NCI-H1694 treated with DMSO at 0.1 percent for 48 hours (cell line): ENCODE measurements at places on chromosomes 11 and 22.

GRCh38 chr11:122209619-122210366 lies 93.8 kb upstream of the BLID start:
- DNase-seq: no peak

- no peak for DNase-seq
Measured at GRCh38 chr11:57735619-57736298, 5.5 kb upstream of the SELENOH start.

GRCh38 chr11:115674937-115675544 lies 170.8 kb upstream of the CADM1 start:
- no peak for DNase-seq

DNA sequence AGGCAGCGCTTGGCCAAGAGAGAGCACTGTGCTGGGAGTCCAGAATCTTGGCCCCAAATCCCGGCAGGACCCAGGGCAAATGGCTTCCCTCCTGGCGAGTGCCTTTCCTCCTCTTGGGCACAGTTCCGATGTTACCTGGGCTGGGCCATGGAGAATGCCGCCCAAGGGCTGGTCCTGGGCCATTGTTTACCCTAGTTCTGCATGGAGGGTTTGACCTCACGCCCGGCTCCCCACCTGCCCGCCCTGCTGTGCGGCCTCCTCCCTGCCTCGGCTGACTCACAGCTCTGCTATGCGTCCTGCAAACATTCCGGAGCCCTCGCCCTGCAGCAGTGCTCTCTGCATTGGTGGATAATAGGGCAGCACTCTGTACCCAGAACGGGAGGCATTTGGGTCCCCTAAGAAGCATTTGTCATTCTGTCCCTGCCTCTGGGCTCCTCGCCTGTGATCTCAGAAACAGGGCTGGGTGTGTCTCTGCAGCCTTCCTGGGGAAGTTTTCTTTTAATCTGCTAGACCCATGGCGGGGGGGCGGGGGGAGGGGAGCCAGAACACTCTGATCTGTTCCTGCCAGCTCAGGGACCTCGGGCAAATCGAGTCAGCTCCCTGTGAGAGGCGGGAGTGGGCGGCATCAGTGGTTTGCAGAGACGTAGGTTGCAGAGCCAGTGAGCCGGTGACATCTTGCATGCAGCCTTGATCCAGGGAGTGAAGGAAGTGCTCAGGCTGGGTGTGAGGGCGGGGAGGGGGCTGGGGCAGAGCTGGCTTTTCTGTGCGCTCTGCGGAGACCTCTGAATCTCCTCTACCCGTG lies 32.9 kb upstream of the SMIM38 start:
- no peak for DNase-seq

DNA sequence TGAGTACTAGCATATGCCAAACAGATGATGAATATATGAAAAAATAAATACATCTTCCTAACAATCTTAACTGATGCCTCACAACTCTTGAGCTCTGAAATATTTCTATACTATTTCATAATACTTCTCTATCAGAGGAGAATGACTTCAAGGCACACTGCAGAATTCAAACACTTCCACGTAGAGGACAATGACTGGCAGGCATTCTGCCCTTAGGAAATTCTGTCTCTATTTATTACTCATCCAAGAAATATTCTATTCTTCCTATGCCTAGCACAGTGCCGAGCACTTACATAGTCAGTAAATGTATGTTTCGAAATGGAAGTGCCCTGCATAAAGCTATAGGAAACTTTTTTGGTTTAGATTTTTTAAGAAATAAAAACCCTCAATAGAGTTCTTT lies 809.1 kb downstream of the DLG2 start:
- no peak for DNase-seq

- DNase-seq: no peak
Measured at GRCh38 chr22:43389227-43389836, 22.5 kb upstream of the MPPED1 start.

DNA sequence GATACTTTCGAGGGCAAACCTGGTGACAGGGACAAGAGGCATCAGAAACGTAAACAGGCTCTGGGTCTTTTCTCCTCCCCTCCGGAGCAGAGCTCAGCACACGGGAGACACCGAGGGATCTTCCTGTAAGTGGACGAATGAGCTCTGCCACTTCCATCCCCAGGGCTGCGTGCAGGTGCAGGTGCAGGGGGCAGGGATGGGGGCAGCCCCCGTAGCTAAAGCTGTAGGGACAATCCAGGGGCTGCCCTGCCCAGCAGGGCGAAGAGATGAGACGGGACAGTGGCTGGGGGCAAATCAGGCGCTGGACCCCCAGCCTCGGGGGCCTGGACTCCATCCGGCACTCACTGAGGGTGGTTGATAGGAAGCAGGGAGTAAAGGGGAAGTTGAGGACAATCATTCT lies 505.4 kb downstream of the BRD1 start:
- DNase-seq: no peak

DNA sequence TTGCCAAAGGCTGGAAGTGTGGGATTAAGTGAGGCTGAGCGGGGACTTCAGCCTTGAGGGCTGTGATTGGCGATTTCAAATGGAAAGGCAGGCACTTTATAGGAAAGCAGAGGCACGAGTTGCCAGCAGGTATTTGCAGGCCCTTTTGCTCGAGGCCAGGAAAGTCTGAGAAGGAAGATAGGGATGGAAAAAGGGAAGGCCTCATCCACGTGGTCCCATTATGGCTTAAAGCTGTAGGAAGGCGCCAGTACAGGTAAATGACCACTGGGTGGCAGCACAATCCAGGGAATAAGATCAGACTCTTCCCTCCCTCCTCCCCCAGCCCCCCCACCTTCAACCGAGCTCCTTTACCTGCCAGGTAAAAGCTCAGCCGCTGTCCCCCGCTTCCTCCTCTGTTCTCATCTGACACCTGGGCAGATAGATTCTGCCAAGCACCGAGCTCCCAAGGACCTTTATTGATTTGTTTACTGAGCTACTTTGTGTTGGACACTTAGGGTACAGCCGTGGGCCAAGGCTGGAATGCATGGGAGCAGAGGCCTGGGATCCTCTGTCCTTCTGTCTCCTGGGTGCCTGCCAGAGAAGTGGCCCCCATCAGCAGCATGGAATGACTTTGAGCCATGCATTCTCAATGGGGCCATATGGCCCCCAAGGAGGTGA lies 7.5 kb downstream of the P2RX3 start:
- DNase-seq: peak; percentile 64

DNA sequence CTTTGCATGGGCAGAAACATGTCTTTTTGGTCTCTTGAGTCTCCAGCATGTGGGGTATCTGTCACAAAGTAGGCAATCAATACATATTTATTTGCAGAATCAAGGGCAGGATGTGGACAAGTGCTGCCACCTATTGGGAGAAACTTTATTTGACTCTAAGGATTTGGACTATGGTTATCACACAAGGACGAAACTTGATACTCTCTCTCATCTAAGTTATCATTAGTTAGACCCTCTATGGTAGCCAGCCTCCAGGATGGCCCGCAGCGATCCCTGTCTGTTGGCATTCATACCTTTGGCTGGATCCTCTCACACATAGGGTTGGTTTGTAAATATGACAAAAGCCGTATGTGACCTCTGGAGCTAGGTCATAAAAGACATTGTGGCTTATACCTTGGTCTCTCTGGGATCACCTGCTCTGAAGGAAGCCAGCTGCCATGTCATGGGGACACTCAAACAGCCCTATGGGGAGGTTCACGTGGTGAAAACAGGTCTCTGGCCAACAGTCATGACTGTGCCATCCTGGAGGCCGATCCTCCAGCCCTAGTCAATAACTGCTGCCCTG lies 1.1 kb upstream of the FBXO7 start:
- DNase-seq: peak; percentile 49

DNA sequence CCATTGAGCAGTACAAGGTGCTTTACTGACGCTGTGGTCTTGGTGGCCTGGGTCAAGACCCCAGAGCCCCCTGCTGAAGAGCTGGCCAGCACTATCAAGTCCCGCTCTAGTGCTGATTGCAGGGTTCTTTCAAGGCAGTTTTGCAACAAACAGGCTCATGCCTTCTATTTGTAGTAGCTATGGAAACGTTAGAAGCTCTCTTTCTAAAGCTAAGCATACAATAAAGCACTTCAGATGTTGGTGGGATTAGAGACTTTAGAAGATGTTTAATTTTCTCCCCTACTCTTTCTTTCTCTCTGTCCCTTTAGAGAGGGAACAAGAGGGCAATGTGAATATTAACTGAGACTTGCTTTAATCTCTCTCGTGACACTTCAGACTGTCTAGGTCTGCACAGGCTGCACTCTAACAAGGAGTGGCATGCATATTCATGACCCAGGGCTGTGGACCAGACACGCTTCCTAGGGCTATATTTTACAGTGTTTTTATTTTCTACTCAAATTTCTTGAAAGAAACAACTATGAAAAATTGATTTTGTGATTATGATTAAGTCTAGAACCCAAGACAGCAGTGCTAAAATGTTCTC lies 138.6 kb downstream of the WNT7B start:
- DNase-seq: no peak

DNA sequence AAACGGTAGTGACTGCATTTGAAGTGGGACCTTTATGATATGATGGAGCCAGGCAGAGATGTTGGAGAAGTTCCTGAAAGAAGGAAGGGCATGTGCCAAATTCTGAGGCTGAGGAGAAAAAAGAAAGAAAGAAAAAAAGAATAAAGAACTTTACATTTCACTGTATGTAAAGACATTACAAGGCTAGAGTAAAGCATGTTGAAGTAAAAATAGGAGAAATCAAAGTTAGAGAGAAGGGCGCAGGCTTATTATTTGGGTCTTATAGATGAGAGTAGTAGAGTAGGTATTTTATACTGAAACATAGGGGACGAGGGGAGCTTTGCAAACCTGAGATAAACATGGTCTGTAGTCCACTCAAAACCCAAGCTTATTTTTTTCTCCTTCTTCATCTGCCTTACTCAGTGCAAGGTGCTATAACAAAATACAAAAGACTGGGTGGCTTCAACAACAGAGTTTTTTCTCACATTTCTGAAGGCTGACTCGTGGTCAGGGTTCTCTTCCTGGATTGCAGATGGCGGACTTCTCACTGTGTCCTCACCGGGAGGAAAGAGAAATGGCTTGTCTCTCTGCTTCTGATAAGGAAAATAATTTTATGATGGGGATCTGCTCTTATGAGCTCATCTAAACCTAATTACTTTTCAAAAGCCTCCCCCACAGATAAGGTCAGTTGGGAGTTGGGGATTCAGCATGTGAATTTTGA lies 2.7 kb downstream of the HBG1 start:
- DNase-seq: no peak

GRCh38 chr22:34917239-34917638 lies 148.7 kb upstream of the ISX start:
- DNase-seq: no peak

- no peak for DNase-seq
Measured at GRCh38 chr11:80831374-80831773, 1390.5 kb upstream of the TENM4 start.

DNA sequence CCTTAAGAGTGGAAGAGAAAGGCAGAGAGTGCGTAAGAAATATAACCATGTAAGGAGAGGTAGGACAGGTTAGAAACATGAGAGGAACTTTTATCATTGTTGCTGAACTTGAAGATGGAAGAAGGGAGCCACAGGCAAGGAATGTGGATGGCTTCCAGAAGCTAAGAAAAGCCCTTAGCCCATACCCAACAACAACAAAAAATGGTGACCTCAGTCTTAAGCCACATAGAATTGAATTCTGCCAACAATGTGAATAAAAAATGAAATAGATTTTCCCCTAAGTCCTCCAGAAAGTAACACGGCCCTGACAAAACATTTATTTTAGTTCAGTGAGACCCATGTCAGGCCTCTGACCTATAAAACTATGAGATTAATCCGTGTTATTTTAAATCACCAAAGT lies 767.3 kb downstream of the FAM181B start:
- DNase-seq: no peak

GRCh38 chr11:9573775-9574621 lies 528 bp downstream of the WEE1 start:
- no peak for DNase-seq

GRCh38 chr22:47039356-47039755 lies 276.9 kb downstream of the TBC1D22A start:
- DNase-seq: no peak

GRCh38 chr22:27331526-27332281 lies 469.9 kb downstream of the MN1 start:
- no peak for DNase-seq

- no peak for DNase-seq
Measured at GRCh38 chr11:20050551-20051333, 109.5 kb downstream of the DBX1 start.

DNA sequence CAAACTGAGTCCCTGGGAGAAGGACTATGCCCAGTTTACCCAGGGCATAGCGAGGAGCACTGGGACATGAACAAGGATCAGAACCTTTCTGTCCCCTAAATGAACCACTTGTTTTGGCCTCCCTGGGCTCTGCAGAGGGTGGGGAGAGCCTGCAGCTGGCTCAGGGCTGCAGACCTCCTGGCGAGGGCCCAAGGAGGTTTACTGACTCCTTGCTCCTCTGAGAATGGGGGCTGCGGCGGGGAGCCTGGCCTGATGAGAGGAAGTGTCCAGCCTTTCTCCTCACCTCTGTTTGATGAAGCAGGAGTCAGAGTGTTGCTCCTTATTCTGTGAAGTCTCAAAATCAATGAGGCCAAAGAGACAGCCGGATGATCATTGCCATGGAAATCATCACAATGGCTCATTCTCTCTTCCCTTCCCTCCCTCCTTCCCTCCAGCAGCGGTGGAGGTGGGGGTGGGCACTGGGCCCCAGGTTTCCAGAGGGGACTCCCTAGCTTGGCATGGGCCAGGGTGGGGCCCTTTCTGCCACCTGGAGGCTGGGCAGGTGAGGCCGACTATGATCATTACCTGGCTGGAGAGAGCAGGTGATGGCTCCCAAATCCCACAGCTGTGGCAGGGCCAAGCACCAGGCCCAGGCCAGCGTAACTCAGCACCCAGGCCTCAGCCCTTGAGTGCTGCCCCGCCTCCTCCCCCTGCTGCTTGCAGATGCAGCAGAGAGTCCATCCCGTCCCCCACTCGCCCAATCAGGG lies 169.7 kb downstream of the CEP164 start:
- no peak for DNase-seq

- no peak for DNase-seq
Measured at GRCh38 chr11:126861796-126862459, 138.6 kb downstream of the KIRREL3 start.

DNA sequence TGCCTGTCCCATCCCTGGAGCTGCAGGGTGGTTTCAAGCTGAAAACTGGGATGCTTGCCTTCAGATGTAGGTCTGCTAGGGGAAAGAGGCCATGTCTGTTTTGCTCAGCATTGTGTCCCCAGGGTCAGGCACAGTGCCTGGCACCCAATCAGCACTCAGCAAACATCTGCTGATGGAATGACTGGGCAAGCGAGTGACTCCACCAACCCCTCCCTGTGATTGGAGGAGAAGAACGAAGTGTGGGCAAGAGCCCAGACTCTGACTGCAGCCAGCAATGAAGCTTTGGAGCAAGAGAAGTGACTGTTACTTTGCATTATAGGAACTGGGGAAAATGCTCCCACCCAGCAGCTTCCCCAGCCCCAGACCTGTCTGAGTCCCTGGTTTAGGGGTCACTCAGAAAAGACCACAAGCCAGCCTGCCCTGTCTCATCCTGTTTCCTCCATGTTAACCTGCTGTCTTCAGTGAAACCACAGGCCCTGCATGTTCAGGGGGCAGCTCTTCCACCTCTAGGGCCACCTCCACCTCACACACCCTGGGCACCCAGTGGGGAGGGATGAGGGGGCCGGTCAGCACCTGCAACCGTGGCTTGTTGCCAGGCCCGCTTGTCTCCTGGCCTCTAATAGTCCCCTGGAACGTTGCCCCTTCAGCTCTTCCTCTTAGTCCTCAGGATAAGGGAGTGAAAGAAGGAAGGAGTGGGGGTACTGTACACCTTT lies 147.4 kb downstream of the TRIM29 start:
- DNase-seq: no peak

GRCh38 chr22:35656284-35656752 lies 8.1 kb downstream of the APOL6 start:
- no peak for DNase-seq
